ENCODE measurements at places on chromosomes 16 and 17. TPM values are rescaled to one million over a fixed set of nuclear protein-coding genes. Genes with fewer than 3 reads are reported as not detected.

- no peak for DNase-seq
Measured at GRCh38 chr17:40061609-40062038, 1.1 kb upstream of the THRA start.

GRCh38 chr17:48455791-48456190 is 25.8 kb upstream of the SKAP1 start:
- DNase-seq = no peak

DNA sequence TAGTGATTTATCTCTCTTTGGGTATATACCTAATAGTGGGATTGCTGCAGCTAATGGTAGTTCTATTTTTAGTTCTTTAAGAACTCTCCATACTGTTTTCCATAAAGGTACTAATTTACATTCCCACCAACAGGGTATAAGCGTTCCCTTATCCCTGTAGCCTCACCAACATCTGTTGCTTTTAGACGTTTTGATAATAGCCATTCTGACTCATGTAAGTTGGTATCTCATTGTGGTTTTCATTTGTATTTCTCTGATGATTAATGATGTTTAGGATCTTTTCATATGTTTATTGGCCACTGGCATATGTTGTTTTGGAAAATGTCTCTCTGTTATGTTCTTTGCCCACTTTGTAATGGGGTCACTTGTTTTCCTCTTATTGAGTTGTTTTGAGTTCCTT is 88.5 kb upstream of the ZNF267 start:
- no peak for DNase-seq

GRCh38 chr17:17504341-17505140 is 8.3 kb upstream of the RASD1 start:
- no peak for DNase-seq

DNA sequence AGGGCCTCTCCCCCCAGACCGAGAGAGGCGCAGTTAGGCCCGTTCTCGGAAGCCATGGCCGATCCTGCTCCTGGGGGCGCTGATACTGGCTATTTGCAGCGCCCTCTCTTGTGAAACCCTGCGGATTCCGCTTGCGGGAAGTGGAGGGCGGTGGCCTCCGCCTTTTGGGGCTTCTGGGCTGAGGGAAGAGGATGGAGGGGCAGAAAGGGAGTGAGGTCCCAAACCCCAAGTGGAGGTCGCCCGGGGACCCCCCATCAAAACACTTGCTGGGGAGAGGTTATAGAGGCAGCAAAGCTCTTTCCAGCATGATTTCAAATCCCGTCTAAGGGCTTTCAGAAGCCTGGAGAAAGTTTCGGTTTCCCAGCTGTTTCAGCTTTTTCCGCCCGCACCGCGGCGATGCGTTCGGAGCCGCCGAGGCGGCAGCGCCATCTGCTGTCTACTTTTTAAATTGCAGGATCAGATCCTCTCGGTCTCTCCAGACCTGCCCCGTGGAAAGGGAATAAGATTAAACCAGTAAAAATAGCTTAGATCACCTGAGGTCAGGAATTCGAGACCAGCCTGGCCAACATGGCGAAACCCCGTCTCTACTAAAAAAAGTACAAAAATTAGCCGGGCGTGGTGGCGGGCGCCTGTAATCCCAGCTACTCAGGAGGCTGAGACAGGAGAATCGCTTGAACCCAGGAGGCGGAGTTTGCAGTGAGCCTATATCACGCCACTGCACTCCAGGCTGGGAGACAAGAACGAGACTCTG is 15.8 kb downstream of the SNX20 start:
- DNase-seq = peak; percentile 10

DNA sequence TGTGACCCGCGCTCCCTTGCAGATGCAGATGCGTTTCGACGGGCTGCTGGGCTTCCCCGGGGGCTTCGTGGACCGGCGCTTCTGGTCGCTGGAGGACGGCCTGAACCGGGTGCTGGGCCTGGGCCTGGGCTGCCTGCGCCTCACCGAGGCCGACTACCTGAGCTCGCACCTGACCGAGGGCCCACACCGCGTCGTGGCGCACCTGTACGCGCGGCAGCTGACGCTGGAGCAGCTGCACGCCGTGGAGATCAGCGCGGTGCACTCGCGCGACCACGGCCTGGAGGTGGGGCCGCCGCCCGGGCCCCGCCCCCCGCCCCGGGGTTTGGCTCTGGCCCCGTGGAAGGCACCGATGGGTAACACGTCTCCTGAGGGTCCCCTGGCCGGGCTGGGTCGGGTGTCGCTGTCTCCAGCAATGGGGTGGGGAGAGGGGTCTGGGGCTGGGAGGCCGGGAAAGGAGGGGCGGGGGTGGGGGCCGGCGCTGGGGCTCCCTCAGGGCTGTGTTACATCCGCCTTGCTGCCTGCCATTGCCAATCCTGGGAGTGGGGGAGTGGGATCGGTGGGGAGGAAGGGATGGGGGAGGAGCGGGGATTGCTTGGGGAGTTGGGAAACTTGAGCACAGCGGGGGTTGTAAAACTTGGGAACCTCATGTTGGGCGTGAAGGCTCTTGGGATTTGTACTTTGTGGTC is 737 bp downstream of the NUDT16L1 start:
- no peak for DNase-seq

GRCh38 chr16:57343221-57343620 is 15.4 kb upstream of the CCL22 start:
- DNase-seq = no peak

DNA sequence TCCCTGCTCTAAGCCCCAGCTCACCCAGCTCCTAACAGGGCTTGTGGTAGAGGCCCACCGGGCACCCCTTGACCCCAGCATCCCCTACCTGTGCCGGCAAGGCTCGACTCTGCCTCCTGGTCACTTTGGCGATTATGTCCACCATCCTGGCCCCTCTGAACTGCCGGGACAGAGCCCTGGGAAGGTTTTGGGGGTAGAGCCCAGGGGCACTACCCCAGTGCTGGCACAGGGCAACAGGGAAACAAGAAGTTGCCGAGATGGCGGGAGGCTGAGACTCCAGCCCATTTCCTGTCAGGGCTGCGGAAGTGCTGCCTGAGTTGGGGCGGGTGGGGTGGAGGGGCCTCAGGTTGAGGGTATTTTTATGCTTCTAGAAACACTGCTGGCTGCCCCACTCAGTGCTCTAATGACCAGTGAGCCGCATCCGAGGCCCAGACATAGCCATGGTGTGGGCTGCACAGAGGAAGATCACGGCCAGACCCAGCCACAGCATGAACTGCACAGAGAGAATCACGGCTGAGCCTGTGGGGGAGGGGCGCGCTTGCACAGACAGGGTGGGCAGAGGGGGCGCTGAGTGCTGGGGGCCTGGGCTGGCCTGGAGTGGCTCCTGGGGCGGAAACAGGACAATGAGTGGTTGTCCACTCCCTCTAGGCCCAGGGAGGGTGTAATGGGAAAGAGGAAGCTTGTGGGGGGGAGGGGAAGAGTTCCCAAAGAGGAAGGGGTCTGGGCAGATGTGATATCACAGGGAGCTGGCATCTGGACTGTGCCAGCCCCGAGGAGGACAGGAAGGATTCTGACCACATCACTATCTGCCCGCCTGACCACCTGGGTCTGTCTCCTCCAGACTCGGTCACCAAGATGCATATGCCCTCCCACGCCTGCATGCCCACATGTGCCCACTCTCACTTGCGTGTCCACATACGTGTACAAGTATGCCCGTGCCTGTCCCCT is 22.3 kb downstream of the ARHGAP27 start:
- no peak for DNase-seq

- no peak for DNase-seq
Measured at GRCh38 chr16:57388359-57389086, 16.0 kb upstream of the CCL17 start.

DNA sequence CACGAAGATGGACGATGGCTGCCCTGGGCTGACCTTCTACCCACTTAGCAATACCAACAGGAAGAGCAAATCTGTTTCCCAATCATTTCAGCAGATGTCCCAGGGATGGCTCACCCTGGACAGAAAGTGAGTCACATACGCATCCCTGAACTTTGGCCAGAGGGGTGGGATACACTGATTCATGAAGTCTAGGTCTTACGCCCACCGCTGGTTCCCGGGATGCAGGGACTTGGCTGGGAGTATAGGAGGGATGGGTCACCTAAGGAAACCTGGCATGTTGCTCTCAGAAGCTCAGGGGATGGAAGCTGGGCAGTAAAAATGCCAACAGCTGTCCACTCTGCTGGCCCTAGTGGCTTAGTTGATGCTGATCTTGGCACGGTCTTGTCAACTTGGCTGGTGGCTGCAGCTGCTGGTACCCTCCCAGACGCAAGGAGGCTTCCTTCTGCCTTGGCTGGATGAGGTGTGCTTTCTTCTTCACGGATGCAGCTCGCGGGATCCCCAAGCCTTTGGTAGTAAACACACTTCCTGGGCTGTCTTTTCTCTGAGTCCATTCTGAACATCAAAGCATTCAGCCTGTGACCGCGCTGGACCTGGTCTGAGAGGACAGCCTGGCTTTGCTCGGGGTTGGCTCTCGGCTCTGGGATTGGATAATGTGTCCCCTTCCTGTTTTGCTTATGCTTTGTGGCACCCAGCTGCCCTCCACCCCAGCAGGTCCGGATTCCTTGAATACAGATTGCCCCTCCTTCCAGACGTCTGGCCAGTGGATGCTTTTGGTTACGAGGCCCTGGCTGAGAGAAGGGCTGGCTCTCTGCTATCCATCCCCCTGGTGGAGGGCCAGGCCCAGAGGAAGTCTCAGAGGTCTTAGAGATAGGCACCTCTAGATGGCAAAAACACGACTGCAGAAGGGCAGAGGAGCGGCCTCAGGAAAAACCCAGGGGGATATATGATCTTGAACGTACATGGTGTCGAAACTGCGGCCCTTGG is 71.5 kb downstream of the RAP1GAP2 start:
- DNase-seq = no peak

DNA sequence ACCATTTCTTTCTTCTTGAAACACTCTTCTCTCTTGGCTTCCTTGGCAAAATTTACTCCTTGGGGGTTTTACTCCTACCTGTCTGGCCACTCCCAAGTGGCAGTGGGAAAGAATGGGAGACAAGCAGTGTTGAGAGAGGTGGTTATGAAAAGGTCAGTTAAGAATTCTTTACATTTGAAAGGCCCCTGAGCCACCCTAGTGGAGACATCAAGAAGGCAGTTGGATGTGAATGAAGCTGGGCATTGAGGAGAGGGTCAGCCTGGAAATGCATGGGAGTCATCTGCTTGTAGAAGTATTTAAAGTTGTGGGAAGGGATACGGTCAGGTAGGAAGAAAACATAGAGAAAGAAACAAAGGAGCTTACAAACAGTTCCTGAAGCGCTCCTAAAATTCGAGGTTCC is 42.3 kb upstream of the CCNF start:
- no peak for DNase-seq

The SHCBP1 gene
- 26.8 TPM for total RNA-seq

The PIRT gene
- not detected for total RNA-seq

The TEDC2 gene
- total RNA-seq = 9.5 TPM
